ENCODE measurements at places on chromosomes 2 and 18. TPM values are rescaled to one million over a fixed set of nuclear protein-coding genes. Genes with fewer than 3 reads are reported as not detected.

Gene MATN3
- 2.9 TPM for total RNA-seq

Gene DNAH7
- under 0.01 TPM for total RNA-seq

Gene ANKRD30B
- not detected for total RNA-seq

DNA sequence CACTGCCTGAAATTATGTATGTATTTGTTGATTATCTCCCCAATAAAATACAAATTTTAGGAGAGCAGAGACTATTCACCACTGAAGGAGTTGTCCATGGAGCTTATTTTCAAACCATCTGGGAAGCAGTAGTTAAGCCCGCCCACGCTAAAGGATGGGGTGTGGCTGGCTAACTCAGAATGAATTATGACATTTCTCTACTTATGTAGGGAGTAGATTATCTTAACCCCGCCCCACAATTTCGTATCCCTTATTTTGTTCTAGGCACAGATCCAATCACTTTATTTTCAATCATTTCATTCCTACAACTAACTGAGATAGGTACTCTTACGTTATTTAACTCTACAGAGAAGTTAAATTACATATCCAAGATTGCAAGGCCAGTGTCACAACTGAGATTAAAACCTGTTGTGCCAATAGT, 1.4 kb upstream of the LAPTM4A start:
- no peaks in the 10 kb centered on the region for H3K36me3 ChIP-seq
- no peaks in the 10 kb centered on the region for H3K27me3 ChIP-seq
- H3K4me3 ChIP-seq, result peak overlapping the region; percentile 59
- H3K27ac ChIP-seq, result peak overlapping the region; percentile 96

DNA sequence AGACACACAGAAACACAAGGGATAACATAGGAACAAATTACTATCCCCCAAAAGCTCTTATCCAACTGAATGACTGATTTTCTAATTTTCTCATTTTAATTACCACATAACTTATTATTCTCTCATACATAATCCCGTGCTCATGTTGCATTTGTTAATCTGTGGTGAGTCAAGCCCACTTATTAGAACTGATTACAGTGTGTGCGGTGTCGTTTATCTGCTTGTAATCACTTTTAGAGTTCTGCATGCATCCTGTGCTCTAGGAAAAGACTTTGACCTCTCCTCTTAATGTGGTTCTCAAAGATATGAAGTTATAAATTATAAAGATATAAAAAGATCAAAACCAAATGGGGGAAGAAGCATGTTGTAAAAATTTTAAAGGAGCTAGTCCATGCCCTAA, 29.7 kb downstream of the CNDP1 start:
- H3K4me1 ChIP-seq, result no peaks in the 10 kb centered on the region
- no peak for DNase-seq
- no peaks in the 10 kb centered on the region for H3K27me3 ChIP-seq
- no peak overlapping the region for H3K4me3 ChIP-seq
- no peaks in the 10 kb centered on the region for H3K36me3 ChIP-seq

GRCh38 chr2:134706587-134707329, 12.0 kb downstream of the TMEM163 start:
- DNase-seq, result no peak
- H3K27ac ChIP-seq, result no peak overlapping the region
- H3K27me3 ChIP-seq, result 0 out of 2 replicates have a peak, but pooled peaks cover 8% of the 10 kb centered on the region
- H3K4me3 ChIP-seq, result no peak overlapping the region
- H3K4me1 ChIP-seq, result no peaks in the 10 kb centered on the region
- no peaks in the 10 kb centered on the region for H3K36me3 ChIP-seq

GRCh38 chr2:207830778-207831438, 61.2 kb upstream of the FZD5 start:
- H3K4me1 ChIP-seq, result peaks cover 11% of the 10 kb centered on the region
- H3K36me3 ChIP-seq, result no peaks in the 10 kb centered on the region
- H3K27ac ChIP-seq, result no peak overlapping the region
- H3K27me3 ChIP-seq, result no peaks in the 10 kb centered on the region
- no peak for DNase-seq

DNA sequence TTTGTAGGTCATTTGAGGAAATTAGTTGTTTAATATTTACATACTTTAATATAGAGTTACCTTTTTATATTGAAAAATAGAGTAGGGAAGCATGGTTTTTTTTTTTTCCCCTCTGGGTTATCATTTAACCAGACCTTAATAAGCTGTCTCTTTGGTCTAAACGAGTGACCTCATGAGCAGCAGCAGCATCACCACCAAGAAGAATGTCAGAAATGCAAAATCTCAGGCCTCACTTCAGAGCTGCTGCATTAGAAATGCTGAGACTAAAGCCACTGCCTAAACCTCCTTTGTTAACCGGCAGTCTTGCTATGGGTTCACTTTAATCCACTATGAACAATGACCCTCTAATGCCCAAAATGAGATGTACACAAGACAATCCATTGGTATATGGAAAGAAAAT, 733.7 kb upstream of the FAM98A start:
- no peak overlapping the region for H3K4me3 ChIP-seq
- no peaks in the 10 kb centered on the region for H3K27me3 ChIP-seq
- H3K27ac ChIP-seq, result no peak overlapping the region
- H3K36me3 ChIP-seq, result no peaks in the 10 kb centered on the region
- no peaks in the 10 kb centered on the region for H3K4me1 ChIP-seq

- no peak overlapping the region for H3K27ac ChIP-seq
- H3K4me3 ChIP-seq, result no peak overlapping the region
- H3K36me3 ChIP-seq, result no peaks in the 10 kb centered on the region
- H3K27me3 ChIP-seq, result no peaks in the 10 kb centered on the region
- no peak for DNase-seq
These were observed 7.7 kb downstream of the CCL20 start for GRCh38 chr2:227821043-227821942.

- no peak for DNase-seq
- no peak overlapping the region for H3K4me3 ChIP-seq
- no peaks in the 10 kb centered on the region for H3K27me3 ChIP-seq
- H3K27ac ChIP-seq, result no peak overlapping the region
These were observed 9.5 kb upstream of the FAM110C start for GRCh38 chr2:55587-56448.

All from SJSA1 (cell line).